GM12878 (cell line): ENCODE measurements at places on chromosomes 6 and 20. TPM values are rescaled to one million over a fixed set of nuclear protein-coding genes. Genes with fewer than 3 reads are reported as not detected.
A peak's percentile ranks its signal among the peaks of the same experiment; 100 is the strongest.

- H3K27me3 ChIP-seq = no peaks in the 10 kb centered on the region
- H3K36me3 ChIP-seq = no peaks in the 10 kb centered on the region
- no peak for DNase-seq
- H3K4me3 ChIP-seq = no peak overlapping the region
Observed at GRCh38 chr20:29298759-29299613, 1958.5 kb upstream of the DEFB115 start.

GRCh38 chr20:18835466-18836256 is 22.1 kb downstream of the SCP2D1 start:
- H3K36me3 ChIP-seq = no peaks in the 10 kb centered on the region
- no peak for DNase-seq
- H3K4me3 ChIP-seq = no peak overlapping the region
- no peaks in the 10 kb centered on the region for H3K4me1 ChIP-seq
- no peak overlapping the region for H3K27ac ChIP-seq

DNA sequence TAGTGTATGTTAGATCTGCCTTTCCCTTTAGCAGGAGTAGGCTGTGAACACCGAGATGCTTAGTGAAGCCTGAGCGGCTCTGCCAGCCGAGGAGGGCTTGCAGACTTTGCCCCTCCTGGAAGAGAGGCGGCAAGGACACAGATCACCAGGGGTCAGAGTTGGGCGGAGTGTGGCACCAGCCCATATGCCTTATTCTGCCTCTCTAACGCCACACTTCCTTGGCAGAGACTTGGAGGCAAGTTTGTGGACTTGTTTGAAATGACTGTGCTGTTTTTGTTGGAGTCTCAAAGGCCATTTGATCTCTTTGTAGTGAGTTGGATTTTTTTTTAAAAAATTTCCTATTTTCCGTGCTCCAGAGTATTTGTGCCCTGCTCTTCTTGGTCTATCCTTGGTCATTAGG is 44.5 kb upstream of the CLDN20 start:
- peaks cover 6% of the 10 kb centered on the region for H3K4me1 ChIP-seq
- H3K36me3 ChIP-seq = no peaks in the 10 kb centered on the region; the same call in none of the 2 replicates
- no peaks in the 10 kb centered on the region for H3K27me3 ChIP-seq
- no peak overlapping the region for H3K4me3 ChIP-seq
- H3K27ac ChIP-seq = no peak overlapping the region
- no peak for DNase-seq

DNA sequence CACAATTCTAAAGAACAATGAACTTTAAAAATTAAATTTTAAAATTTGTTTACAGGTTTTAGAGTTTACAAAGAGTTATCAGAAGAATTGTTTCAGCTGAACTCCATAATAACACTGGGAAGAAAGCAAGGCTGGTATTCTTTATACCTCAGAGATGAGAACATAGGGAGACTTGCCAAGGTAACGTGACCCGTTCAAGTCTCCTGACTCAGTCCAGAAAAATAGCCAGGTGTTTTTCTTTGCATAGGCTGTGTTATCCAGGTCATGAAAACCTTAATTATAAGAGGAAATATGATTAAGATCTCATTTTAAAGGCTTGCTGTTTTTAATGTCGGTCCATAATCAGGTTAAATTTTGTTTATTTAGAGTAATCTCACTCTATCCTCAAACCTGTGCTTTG is 8.5 kb upstream of the C6orf141 start:
- H3K4me3 ChIP-seq = no peak overlapping the region
- H3K36me3 ChIP-seq = no peaks in the 10 kb centered on the region
- H3K27me3 ChIP-seq = no peaks in the 10 kb centered on the region
- H3K27ac ChIP-seq = no peak overlapping the region
- no peak for DNase-seq

GRCh38 chr20:49729780-49730179 is 16.1 kb upstream of the B4GALT5 start:
- no peaks in the 10 kb centered on the region; the same call in 1 of the 2 replicates for H3K4me1 ChIP-seq
- H3K4me3 ChIP-seq = no peak overlapping the region
- H3K27ac ChIP-seq = no peak overlapping the region
- no peaks in the 10 kb centered on the region for H3K36me3 ChIP-seq

DNA sequence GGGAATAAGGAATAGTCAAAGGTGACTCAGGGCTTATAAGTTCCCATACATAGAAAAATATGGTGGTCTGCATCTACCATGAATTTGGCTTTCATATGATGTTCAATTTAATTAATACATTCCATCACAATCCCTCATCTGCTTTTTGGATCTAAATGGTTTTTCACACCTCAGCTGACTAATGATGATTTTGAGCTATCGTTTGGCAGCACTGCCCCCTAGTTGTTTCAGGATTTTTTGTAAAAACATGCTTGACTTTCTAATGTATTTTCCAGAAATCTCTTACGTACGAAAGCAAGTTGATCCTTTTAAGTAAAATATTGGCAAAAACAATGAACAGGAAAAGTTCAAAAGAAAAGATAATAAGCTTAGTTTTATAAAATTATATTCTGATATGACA is 408.6 kb upstream of the ADGRB3 start:
- H3K36me3 ChIP-seq = no peaks in the 10 kb centered on the region
- H3K4me3 ChIP-seq = no peak overlapping the region
- H3K4me1 ChIP-seq = no peaks in the 10 kb centered on the region
- no peaks in the 10 kb centered on the region for H3K27me3 ChIP-seq
- DNase-seq = no peak

DNA sequence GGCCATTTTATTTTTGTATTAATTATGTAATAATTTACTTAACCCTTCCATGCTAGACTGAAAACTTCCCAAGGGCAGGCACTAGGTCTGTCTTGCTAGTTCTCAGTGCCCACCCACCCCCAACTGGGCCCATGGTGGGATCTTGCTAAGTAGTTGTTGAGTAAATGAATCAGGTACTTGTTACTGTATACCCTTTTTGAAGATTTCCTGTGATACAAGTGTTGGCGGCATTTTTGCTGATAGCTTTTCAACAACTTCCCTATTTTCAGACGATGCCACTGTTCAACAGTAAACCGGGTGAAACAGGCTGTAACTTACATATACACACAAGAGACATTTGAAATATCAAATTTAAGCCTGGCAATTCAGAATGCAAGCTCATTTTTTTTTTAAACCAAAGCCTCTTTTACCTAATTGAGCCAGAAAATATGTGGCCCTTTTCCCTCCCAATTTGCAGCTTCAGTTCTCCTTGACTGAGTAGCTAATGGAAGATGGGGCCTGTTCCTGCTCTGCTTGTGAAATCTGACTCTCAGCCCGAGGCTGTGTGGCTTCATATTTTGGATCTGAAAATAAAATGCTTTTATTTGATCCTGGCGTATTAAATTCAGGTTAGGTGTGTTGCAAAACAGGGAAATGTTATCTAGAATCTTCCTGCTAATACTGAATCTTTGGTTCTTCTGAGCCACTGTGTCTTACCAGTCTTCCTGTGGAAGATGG is 288.3 kb downstream of the NRN1 start:
- H3K4me3 ChIP-seq = no peak overlapping the region
- peaks cover 5% of the 10 kb centered on the region for H3K4me1 ChIP-seq
- H3K36me3 ChIP-seq = no peaks in the 10 kb centered on the region
- no peak for DNase-seq
- H3K27me3 ChIP-seq = no peaks in the 10 kb centered on the region
- H3K27ac ChIP-seq = no peak overlapping the region

DNA sequence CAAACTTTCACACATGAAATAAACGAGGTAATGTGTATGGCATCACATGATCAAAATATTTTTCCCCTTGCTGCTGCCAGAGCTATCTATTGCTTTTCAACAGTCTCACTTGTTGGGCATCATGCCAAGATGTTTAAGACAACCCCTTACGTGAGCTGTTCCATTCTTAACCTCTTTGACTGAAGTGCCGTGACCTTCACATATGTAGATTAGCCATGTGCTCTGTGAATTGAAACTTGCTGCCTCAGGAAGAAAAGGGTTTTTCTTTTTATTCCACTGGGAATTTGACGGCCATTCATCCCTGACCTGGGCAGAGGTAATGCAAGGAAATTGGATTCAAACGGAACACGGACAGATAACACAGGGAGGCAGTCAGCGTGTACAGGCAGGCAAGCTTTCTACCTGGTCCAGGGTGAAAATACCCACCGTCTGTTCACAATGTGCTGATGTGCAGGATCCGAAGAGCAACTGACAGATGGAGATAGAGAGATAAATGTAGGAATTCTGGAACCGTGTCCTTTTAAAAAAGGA is 14.2 kb downstream of the ARID1B start:
- H3K4me3 ChIP-seq = peak overlapping the region; percentile 24; the same call in 1 of the 2 replicates
- H3K4me1 ChIP-seq = peaks cover 50% of the 10 kb centered on the region
- no peaks in the 10 kb centered on the region; the same call in 1 of the 2 replicates for H3K36me3 ChIP-seq
- H3K27ac ChIP-seq = peak overlapping the region; percentile 23
- peak; percentile 72 for DNase-seq

- H3K27me3 ChIP-seq = no peaks in the 10 kb centered on the region; the same call in 1 of the 2 replicates
- no peaks in the 10 kb centered on the region for H3K36me3 ChIP-seq
- DNase-seq = no peak
- H3K4me1 ChIP-seq = no peaks in the 10 kb centered on the region
- H3K27ac ChIP-seq = no peak overlapping the region
Observed at GRCh38 chr6:122077603-122078002, 321.8 kb upstream of the HSF2 start.

GRCh38 chr6:80742481-80742880 is 636.0 kb downstream of the BCKDHB start:
- no peak overlapping the region for H3K4me3 ChIP-seq
- no peaks in the 10 kb centered on the region for H3K4me1 ChIP-seq

GRCh38 chr20:24283186-24283585 is 186.2 kb upstream of the SYNDIG1 start:
- no peaks in the 10 kb centered on the region for H3K4me1 ChIP-seq
- no peak overlapping the region for H3K4me3 ChIP-seq
- no peaks in the 10 kb centered on the region for H3K36me3 ChIP-seq
- no peak for DNase-seq

DNA sequence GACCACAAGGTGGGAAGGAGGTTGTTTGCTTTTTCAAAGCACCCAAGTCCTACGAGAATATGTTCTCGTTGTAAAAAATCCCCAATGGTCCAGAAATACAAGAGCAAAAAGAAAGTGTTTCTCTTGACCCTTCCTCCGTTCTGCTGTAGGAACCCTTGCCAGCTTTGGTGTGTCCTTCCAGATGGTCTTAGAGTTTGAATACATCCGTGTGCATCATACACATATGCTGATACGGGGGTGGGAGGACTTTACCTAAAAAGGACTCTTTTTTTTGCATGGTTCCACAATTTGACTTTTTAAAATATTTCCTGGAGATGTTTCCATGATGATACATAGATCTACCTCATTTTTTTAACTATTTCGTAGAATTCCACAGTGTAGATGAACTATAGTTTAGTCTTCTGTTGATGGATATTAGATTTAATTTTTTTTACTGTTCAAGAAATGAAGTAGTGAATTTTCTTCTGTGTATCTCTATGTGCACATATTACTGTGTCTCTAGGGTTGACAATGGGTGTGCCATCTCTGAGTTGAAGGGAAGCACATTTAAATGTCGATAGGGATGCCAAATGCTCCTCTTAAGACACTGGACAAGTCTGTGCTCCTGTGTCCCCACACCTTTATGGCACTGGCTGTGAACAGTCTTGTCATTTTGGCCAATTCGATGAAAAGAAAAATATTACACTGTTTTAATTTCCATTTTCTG is 182.1 kb upstream of the SNX9 start:
- no peak overlapping the region for H3K4me3 ChIP-seq
- no peaks in the 10 kb centered on the region for H3K27me3 ChIP-seq
- no peaks in the 10 kb centered on the region for H3K36me3 ChIP-seq
- DNase-seq = no peak
- H3K4me1 ChIP-seq = no peaks in the 10 kb centered on the region

DNA sequence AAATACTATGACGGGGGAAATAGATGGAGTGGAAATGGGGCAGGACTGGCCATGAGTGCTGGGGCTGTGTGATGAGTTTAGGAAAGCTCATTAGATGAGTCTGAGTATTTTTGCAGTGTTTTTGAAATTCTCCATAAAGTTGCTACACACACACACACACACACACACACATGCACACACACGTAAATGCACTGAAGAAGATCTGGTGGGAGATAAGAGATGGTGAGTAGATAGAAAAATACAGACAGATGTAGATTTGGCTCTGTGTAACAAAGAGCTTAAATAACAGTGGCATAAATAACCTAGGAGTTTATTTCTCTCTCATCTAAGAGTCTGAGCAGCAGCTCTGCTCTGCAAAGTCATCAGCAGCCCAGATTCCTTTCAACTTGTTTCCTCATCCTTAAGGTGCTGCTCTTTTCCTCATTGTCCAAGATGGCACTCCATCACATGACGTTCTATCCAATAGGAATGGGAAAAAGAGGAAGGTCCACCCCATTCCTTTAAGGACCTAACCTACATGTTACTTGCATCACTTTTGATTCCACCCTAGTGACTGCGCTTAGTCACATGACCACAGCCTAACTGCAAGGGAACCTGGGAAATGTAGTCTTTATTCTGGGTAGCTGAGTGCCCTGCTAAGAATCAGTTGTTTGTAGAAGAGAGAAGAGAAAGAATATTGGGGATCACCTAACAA is 76.4 kb downstream of the EYA2 start:
- H3K4me1 ChIP-seq = no peaks in the 10 kb centered on the region
- H3K36me3 ChIP-seq = no peaks in the 10 kb centered on the region
- H3K27me3 ChIP-seq = no peaks in the 10 kb centered on the region
- no peak overlapping the region for H3K4me3 ChIP-seq

The FAM209B gene
- total RNA-seq = 0.44 TPM in 1 of 2 replicates, not detected in the other

The MAP7 gene
- total RNA-seq = 0.13 and 0.21 TPM in 2 replicates

The FAM217A gene
- not detected in 2 replicates for total RNA-seq

The RAB44 gene
- 0.05 TPM in 1 of 2 replicates, not detected in the other for total RNA-seq

The BTNL2 gene
- total RNA-seq = 0.26 TPM in 1 of 2 replicates, not detected in the other

The GLYATL3 gene
- total RNA-seq = not detected in 2 replicates

The LAMA4 gene
- 0.21 and 0.27 TPM in 2 replicates for total RNA-seq

The ESR1 gene
- total RNA-seq = 0.13 TPM in 1 of 2 replicates, not detected in the other

The TDRD6 gene
- not detected in 2 replicates for total RNA-seq
